Endothelial cell (in vitro differentiated cells): ENCODE measurements at places on chromosomes 4 and X. TPM values are rescaled to one million over a fixed set of nuclear protein-coding genes. Genes with fewer than 3 reads are reported as not detected.

AVPR2 gene
- 0.77 TPM for total RNA-seq

DNA sequence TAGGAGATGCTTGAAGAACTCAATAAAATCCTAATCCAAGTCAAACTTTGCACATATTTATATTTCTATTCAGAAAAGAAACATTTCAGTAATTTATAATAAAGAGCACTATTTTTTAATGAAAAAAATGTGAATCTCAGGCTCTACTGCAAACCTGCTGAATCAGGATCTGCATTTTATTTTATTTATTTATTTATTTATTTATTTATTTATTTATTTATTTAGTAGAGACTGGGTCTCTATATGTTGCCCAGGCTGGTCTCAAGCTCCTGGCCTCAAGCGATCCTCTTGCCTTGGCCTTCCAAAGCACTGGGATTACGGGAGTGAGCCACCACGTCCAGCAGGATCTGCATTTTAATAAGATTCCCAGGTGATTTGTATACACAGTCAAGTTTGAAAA, 16.0 kb downstream of the SUPT20HL1 start:
- no peak for DNase-seq
- no peak overlapping the region for H3K4me3 ChIP-seq
- peaks cover under 1% of the 10 kb centered on the region for H3K4me1 ChIP-seq

DNA sequence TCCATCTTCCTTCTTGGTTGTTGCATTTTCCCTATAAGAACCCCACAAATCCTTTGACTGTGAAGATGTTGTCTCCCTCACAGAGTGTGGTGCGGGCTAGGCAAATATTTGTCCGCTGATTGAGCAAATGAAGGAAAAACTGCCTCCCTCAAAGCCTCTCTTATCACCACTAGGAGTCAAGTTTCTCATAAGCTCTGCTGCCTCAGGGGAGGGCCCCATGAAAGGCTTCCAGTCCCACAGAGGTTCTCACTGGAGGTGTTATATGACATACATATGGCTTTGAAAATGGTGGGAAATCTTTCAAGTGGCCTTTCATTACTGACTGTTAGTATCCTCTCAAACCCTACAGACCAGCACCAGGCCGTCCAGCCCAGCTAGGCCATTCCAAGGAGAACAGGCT, 9.3 kb downstream of the VGLL1 start:
- no peaks in the 10 kb centered on the region for H3K27me3 ChIP-seq
- no peak for DNase-seq
- no peaks in the 10 kb centered on the region for H3K4me1 ChIP-seq
- H3K27ac ChIP-seq, result no peak overlapping the region
- H3K36me3 ChIP-seq, result no peaks in the 10 kb centered on the region

DNA sequence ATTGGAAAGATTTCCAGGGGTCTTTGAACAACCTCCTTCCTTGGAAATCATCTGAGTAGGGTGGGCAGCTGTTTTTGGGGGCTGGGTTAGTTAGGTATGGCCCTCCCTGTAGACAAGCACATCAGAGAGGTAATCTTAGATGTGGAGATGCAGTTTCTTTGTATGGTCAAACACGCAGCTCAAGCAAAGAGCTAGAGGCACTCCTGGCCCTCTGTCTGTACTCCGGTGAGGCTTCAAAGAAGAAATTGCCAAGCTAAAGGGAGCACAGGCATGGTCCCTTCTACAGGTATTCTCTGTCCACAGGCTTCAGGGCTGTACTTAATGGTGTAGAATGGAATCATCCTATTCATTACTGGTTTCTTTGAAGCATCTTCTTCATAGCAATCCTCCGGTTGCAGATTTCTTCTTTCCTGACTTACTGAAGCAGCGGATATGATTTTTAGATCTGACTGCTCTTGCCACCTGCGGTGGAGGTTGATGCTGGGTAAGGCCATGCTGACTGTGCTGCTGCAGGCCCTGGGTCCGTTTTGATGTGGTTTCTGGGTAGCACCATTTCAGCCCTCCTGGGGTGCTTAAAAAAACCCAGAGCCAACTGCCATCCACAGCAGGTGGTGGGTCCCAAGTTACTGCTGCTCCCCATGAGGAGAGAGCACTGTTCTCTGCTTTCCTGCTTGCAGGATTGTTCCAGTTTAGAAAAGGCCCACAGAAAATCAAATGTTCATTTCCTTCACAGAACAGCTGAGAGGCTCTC, 318.9 kb upstream of the GATB start:
- H3K27ac ChIP-seq, result no peak overlapping the region
- no peaks in the 10 kb centered on the region for H3K36me3 ChIP-seq
- peaks cover 11% of the 10 kb centered on the region for H3K4me1 ChIP-seq
- H3K27me3 ChIP-seq, result peaks cover 2% of the 10 kb centered on the region
- H3K4me3 ChIP-seq, result no peak overlapping the region
- DNase-seq, result no peak

DNA sequence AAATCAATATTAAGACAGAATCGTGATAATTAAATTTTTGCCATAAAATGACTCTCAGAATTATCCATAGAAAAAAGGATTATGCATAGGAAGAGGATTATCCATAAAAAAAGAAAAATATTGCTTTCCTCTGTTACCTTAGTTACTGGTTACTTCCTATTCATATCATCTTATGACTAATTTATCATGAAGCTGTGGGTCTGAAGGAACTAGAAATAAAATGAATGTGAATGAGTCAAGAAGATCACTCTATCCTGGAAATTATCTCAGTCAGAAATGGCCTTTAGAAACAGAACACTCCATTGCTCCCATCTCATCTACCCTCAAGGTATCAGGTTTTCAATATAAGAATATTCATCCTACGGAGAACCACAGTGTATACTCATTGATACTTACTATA, 19.4 kb downstream of the RPS6KA6 start:
- no peaks in the 10 kb centered on the region for H3K27me3 ChIP-seq
- no peaks in the 10 kb centered on the region for H3K36me3 ChIP-seq
- peaks cover 5% of the 10 kb centered on the region for H3K4me1 ChIP-seq
- no peak overlapping the region for H3K27ac ChIP-seq

CAPN6 gene
- 1.5 TPM for total RNA-seq

RTL5 gene
- 8.5 TPM for total RNA-seq

SOWAHB gene
- 5.0 TPM for total RNA-seq

DNA sequence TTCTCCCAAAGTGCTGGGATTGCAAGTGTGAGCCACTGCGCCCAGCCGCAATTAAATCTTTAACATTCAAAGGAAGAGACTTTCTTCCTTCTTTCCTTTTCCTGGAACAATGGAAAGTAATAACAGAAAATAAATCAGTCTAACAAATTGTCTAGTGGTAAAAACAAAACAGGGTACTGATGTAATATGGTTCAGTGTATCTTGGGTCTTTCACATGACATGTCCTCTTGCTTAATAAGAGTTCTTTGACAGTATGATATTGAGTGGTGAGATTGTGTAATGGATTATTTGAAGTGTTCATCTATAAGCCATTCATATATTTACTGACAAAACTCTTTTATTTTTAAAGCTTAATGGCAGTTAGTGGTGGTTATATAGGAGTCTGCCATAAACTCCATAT, 256.6 kb downstream of the SPRY1 start:
- H3K36me3 ChIP-seq, result peaks cover 33% of the 10 kb centered on the region
- H3K27me3 ChIP-seq, result peaks cover 3% of the 10 kb centered on the region
- no peak for DNase-seq
- H3K4me3 ChIP-seq, result no peak overlapping the region
- H3K4me1 ChIP-seq, result peaks cover 12% of the 10 kb centered on the region

ADGRG2 gene
- not detected for total RNA-seq

STAG2 gene
- 57.6 TPM for total RNA-seq

- H3K4me3 ChIP-seq, result no peak overlapping the region
- no peak for DNase-seq
- H3K4me1 ChIP-seq, result peaks cover 6% of the 10 kb centered on the region
- no peaks in the 10 kb centered on the region for H3K27me3 ChIP-seq
Measured at GRCh38 chr4:54742636-54743399, 85.1 kb downstream of the KIT start.

TCEAL5 gene
- 3.0 TPM for total RNA-seq

DNA sequence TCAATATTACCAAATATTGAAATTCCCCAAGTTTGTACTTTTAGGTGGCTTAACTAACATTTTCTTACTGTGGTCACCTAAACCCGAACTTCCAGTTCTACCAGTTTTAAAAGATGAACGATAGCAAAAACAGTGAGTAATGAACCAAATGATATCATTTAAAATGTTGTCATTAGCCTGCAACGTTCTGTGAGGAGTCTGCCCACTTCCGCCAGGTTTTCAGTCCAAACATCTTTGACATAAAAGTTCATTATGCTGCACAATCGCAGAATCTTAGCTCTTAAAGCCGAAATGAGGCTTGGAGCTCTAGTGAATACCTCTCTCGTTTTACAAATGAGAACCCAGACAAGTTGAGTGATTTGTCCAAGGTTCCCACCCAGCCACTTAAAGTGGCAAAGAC, 762 bp downstream of the PIGA start:
- peak overlapping the region; percentile 70 for H3K27ac ChIP-seq
- H3K4me3 ChIP-seq, result peak overlapping the region; percentile 94
- peaks cover 3% of the 10 kb centered on the region for H3K27me3 ChIP-seq
- DNase-seq, result no peak
- peaks cover 5% of the 10 kb centered on the region for H3K4me1 ChIP-seq
- H3K36me3 ChIP-seq, result no peaks in the 10 kb centered on the region
